Left lung (tissue), 14 donors: ENCODE measurements at places on chromosomes 6 and 20. TPM values are rescaled to one million over a fixed set of nuclear protein-coding genes. Genes with fewer than 3 reads are reported as not detected.

The MCM8 gene
- 20.2 TPM for polyA plus RNA-seq

DNA sequence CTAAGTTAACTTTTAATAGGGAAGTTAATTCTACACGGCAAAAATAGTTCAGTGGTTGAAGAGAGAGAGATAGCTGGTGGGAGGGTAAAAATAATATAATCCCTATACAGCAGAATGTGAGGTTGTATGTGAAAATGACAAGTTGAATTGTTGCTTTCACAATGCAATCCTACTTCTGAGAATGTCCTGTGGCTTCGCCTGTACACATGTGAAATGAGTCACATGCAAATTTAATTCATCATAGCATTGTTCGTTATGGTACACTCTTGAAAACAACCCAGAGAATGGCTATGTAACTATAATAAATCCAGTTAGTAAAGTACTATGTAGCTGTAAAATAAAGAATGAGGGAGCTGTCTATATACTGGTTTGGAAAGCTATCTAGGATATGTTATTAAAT is 46.0 kb upstream of the HINT3 start:
- no peak for DNase-seq

DNA sequence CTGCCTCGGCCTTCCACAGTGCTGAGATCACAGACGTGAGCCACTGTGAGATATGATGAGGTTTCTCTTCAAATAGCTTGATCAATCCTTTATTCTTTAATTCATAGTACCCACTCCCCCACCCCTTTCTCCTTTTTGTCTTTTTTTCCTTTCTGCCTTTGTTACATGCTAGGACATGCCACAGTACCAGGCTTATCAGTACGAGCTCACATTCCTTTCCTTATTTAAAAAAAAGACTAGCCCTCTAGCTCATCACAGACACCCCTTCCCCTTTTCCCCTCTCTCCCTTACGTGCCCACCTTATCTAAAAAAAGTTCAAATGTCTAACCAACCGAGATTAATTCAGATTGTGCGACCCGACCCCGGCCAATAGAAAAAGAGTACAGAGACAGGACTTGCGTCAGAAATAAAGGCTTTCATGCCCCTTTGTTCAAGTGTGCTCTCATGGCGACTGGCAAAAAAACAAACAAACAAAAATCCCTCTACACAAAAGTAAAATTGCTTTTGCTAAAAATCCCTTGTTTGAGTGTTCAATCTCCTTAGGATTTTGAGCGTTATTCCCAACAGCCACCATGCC is 49.2 kb downstream of the MRAP2 start:
- no peak for DNase-seq

GRCh38 chr6:139271056-139271455 is 20.7 kb downstream of the TXLNB start:
- DNase-seq, result no peak

DNA sequence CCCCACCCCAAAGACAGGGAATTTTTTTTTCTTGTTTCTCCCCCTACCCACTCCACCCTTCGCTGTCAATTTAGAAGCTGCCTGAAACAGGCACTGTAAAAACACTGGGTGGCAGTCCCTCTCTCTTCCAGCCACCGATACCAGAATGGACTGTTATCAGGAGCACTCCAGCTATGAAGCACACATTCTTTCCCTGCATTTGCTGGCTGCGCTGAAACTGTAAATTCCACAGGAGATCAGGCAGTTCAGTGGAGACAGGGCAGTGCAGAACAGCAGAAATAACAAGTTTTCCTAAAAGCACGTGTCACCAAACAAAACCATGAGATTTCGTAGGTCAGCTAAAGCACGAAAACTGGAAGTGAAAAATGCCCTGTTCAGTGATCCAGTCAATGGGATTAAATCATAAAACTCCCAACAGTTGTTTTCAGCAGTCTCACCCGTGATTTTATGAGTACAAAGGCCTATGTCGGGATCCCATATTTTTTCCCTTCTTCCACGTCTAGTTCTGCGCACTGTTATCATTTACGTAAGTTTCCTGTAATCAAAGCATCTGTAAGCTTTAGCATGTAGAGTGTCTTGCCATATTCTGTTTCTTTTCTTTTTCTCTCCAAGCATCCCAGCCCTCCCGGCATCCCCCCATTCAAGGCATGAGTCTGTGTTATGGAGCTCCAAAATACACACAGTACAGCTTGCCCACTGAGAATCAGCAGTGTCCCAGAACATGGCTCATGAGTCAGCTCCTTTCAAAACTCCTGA is 359.9 kb upstream of the EPHA7 start:
- no peak for DNase-seq

The OTOR gene
- not detected for polyA plus RNA-seq

- no peak for DNase-seq
Measured at GRCh38 chr6:148423133-148423532, 80.5 kb downstream of the SASH1 start.

The PTPN1 gene
- 29.3 TPM for polyA plus RNA-seq

DNA sequence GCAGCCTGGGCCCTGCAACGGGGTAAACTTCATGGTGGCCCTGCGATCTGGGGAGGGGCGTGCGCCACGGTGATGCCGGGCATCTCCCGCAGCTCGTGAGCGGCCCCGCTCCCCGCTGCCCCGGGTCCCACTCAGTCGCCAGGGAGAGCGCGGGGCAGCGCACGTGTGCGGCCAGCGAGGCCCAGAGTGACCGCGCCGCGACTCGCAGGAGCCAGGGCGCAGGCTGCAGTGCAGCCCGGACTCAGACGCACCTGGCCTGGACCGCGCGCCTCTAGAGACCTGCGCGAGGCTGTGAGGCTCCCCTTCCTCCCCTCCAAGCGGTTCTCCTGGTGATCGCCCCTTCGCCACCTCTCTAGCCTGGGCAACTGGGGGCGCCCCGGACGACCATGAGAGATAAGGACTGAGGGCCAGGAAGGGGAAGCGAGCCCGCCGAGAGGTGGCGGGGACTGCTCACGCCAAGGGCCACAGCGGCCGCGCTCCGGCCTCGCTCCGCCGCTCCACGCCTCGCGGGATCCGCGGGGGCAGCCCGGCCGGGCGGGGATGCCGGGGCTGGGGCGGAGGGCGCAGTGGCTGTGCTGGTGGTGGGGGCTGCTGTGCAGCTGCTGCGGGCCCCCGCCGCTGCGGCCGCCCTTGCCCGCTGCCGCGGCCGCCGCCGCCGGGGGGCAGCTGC is 652 bp downstream of the BMP6 start:
- peak; percentile 84 for DNase-seq

The EDN1 gene
- 58.9 TPM for polyA plus RNA-seq

- no peak for DNase-seq
Measured at GRCh38 chr6:141594874-141595273, 537.9 kb upstream of the GJE1 start.

- DNase-seq, result peak; percentile 63
Measured at GRCh38 chr6:31821301-31822035, 6.1 kb upstream of the HSPA1B start.

DNA sequence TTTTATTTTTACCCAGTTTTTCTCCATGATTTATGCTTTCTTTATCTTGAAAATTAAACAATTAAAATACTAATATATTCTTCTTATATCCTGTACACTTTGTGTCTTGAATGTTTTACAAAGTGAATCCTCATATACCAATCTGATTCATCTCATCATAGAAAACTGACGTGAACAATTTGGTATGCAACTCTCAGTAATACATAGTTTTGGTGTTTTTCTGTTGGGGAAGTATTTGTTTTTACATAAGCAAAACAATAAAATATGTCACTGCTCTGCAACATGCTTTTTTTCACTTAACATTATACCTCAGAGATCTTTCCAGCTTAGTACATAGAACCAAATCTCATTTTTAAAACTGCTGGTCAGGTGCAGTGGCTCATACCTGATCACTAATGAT is 14.7 kb downstream of the DNAAF9 start:
- DNase-seq, result no peak

- DNase-seq, result no peak
Measured at GRCh38 chr20:47317127-47317895, 39.2 kb downstream of the ZMYND8 start.

DNA sequence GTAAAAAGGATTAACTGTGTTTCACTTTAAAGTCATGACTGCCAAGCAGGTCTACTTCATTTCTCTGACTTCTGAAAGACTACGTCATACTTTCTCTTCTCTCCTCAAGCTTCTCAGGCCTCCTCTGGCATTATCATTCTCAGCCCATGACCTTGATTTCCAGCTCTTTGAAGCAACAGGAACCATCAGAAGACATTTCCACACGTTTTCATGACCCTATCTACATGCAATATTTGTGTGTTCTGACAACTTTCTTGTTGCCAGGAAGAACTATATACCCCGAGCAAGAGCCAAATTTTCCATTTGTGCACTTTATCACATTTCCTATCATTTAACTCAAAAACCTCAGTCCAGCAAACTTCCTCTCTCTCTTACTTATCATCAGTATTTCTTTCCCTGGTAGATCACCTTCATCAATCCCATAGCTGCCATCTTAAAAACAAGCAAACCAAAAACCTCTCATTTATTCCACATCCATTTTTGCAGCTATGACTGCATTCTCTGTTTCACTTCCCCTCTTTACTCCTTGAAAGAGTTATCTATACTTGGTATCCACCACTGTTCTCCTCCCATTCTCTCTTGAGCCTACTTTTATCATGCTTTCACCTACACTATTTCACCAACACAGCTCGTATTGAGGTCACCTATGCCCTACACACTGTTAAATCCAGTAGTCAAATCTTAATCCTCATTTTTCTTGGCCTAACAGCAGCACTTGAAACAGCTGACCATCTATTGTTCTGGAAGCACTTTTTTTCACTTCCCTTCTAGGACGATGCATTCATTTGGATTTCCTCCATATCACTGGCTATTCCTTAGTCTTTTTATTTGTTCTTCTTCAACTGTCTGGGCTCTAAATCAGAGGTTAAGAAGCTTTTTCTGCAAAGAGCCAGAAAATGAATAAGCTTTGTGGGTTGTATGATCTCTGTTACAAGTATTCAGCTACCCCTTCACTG is 47.1 kb downstream of the STX7 start:
- DNase-seq, result no peak

DNA sequence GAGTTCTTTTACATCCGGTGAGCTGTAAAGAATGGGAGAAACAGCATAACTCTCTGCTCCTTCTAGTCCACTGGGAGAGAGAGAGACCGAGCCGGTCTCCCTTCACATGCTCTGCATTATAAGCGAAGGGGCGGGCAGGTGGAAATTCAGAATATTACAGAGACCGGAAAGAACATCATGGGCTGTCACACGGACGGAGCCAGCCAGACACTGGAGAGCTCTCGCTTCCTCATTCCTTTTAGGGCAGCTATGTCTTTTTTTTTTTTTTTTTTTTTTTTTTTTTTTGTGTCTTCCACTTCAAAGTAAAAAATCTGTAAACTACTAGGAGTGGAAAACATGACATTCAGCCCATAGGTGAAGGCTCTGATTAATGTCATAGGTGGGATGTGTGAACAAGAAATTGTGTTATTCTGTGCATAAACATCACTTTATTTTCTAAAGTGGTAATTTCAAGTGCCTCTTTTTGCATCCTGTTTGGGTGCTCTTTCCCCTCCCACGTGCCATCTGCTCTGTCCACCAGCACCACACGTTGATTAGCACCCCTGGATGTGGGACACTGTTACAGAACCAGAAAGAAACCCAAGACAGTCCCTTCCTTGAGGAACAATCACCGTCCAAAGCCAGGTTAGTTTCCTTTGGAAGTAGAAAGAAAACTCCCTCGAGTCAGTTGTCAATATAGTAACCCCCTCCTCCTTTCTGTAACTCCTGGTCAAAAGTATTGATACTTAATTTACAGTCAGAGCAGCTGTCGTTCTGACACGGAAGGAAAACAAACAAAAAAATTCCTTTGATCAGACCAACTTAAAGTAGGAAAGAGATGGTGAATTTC is at the start of gene TAGAP:
Gene TAGAP, minus strand, starts transcription at position 93 of the 829 bp plus-strand sequence. CDS start 845 bp downstream, outside the sequence.
- no peak for DNase-seq

The ELOVL4 gene
- 1.1 TPM for polyA plus RNA-seq

The ZNF184 gene
- 17.7 TPM for polyA plus RNA-seq

DNA sequence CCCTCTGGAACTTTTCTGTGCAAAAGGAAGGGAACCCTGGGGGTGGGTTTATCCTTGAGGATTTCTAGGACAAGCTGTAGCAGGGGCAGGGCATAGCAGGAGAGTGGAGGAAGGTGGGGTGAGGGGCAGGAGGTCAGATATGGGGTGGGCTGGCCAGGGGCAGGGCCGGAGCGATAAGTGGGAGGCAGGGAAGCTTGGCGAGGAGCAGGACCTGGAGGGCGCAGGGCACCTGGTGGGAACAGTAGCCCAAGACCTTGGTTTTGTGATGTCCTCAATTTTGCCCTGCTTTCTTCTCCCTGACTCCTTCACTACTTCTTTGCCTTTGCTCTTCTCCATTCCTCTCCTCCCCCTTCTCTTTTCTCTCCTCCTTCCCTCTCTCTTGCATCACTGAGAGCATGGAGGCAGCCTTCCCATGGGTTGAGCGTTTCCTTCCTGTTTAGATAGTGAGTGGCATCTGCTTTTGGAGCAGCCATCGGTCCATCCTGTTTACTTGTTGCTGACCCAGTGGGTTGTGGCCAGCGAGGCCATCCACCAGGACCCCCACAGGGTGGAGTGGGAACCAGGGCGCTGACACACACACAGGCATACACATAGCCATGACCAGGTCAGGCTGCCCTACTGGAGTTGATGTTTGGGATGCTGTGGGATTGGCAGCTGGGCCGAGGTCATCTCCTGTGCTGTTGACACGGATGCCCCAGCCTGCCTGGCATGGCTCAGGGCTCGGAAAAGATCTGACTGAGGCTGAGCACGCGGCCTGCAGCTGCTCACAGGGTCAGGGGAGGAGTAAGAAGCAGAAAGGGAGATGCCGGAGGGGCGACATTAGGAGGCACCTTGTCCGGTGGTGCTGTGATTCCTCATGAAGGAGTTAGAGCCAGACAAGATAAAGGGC is 121.0 kb upstream of the RNF24 start:
- DNase-seq, result no peak

The BMP6 gene
- 2.4 TPM for polyA plus RNA-seq

DNA sequence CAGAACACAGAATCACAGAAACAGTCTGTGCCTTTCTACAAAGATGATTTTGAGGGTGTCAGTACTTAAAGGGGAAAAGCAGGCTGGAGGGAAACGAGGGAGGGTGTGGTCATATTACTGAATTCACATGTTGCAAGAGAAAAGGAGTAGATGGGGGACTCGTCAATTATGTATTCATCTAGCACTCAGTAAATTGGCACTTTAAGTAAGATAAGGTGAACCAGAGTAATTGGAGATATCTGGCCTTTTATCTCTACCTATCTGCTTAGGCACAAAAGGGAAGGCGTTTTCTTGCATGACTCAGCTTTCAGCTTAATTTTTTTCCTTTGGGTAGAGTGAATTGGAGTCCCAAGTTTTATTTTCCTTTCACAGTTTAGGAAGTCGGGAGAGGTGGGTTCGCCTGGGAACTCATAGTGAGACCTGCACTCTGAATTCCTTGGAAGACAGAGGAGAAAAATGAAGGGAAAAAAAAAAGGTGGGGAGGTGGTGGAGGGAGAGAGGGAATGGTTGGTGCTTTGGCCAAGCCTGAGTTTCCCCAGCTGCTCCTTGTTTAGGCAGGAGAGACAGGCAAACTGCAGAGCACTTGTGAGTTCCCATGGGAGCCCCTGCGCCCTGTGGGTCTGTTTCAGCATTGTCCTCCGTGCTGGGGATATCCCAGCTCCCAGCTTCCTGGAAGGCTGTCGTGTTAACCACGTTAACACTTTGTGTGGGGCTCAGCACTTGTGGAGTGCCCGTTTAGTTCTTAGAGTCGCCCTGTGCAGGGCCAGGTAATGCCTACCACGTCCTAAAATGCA is 19.7 kb upstream of the GTSF1L start:
- DNase-seq, result no peak
